ENCODE measurements at places on chromosomes 2 and 18. TPM values are rescaled to one million over a fixed set of nuclear protein-coding genes. Genes with fewer than 3 reads are reported as not detected.

Gene C1QL2
- total RNA-seq = not detected

Gene OR6B2
- not detected for total RNA-seq

GRCh38 chr2:238465487-238466242 lies 38.9 kb downstream of the ASB1 start:
- DNase-seq = no peak
- H3K4me1 ChIP-seq = no peaks in the 10 kb centered on the region
- H3K4me3 ChIP-seq = no peak overlapping the region
- H3K27ac ChIP-seq = no peak overlapping the region

Gene FOXI3
- total RNA-seq = not detected

Gene CXCR4
- total RNA-seq = 23.6 TPM

DNA sequence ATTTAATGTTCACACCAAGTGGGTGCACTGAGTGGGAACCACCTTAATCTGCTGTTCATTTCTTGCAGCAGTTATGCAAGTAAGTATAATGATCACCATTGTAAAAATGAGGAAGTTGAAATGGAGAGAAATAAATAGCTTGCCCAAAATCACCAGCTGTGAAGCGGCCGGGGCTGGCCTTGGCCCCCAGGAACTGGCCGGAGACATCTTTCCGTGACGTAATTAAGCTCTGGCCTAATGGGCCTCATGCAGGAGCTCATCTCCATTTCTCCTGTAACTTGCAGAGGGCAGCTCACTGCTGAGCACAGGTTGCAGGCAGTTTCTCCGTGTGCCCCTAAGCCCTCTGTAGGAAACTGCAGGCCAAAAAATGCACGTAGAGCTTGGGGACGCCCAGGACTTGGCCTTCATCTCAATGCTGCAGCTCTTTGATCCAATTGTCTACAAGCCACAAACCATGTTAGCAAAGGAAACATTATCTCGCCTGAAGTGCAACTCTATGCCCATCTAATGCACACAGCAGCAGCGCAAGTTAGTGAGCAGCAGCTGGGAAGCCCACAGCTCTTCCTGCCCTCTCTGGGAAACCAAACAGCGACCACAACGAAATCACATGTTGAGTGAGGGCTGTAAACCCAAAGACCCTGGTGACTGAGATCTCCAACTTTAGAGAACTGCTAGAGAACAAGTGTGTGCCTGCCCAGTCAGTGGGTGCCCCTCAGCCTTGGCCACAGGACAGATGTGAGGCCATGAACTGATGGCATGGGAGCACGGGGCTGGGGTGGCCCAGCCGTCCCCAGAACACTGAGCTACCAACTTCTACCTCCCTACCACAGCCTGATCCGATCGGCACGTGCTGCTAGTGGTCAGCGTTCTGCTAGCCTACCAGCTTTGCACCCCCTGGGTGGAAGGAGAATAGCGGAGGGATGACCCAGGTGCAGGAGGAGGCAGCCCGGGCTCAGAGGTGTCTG lies 28.8 kb downstream of the APCDD1 start:
- DNase-seq = no peak
- H3K4me1 ChIP-seq = no peaks in the 10 kb centered on the region
- H3K36me3 ChIP-seq = peaks cover 17% of the 10 kb centered on the region

Gene IL36G
- 0.26 TPM for total RNA-seq

Gene RAB6D
- total RNA-seq = 0.09 TPM

GRCh38 chr2:229521576-229521975 lies 192.8 kb downstream of the DNER start:
- no peaks in the 10 kb centered on the region for H3K4me1 ChIP-seq
- H3K27me3 ChIP-seq = no peaks in the 10 kb centered on the region
- DNase-seq = peak; percentile 66
- H3K36me3 ChIP-seq = no peaks in the 10 kb centered on the region

Gene LBX2
- 0.63 TPM for total RNA-seq

- no peak for DNase-seq
- H3K27me3 ChIP-seq = no peaks in the 10 kb centered on the region
- no peaks in the 10 kb centered on the region for H3K36me3 ChIP-seq
- no peak overlapping the region for H3K4me3 ChIP-seq
Observed at GRCh38 chr2:220473611-220474010, 846.2 kb downstream of the SLC4A3 start.

DNA sequence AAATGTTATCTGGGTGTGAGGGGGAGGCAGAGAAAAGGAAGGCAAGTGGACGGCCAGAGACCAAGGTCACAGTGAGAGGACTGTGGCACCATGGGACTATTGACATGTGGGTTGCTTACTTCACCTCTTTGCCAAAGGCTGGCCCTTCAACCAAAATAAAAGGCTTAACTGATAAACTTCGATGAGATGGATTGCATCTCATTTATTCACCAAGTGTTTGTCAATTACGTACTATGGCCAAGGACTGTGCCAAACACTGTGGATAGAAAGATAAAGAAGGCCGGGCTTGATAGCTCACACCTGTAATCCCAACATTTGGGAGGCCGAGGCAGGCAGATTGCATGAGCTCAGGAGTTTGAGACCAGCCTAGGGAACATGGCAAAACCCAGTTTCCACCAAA lies 98.7 kb upstream of the CCBE1 start:
- H3K27me3 ChIP-seq = no peaks in the 10 kb centered on the region
- no peaks in the 10 kb centered on the region for H3K36me3 ChIP-seq
- H3K4me1 ChIP-seq = no peaks in the 10 kb centered on the region
- no peak overlapping the region for H3K4me3 ChIP-seq
- H3K27ac ChIP-seq = no peak overlapping the region
- no peak for DNase-seq

DNA sequence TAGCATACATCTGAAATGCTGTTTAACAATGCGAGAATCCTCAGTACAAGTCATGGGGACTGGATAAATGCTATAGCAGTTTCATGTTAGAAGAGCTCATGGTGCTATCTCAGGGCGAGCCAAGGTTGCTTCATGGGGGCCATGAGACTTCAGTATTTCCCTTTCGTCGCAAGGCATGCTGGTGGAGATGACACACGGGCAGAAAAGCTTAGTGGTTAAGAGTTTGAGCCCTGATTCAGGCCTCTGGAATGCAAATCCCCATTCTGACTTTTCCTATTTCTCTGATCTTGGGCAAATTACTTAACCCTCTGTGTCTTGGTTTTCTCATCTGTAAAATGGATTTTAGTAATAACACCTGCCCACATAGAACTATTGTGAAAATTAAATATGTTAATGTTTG lies 57.4 kb upstream of the EPHA4 start:
- H3K4me1 ChIP-seq = no peaks in the 10 kb centered on the region
- no peaks in the 10 kb centered on the region for H3K27me3 ChIP-seq
- H3K36me3 ChIP-seq = no peaks in the 10 kb centered on the region
- no peak overlapping the region for H3K4me3 ChIP-seq
- DNase-seq = no peak

DNA sequence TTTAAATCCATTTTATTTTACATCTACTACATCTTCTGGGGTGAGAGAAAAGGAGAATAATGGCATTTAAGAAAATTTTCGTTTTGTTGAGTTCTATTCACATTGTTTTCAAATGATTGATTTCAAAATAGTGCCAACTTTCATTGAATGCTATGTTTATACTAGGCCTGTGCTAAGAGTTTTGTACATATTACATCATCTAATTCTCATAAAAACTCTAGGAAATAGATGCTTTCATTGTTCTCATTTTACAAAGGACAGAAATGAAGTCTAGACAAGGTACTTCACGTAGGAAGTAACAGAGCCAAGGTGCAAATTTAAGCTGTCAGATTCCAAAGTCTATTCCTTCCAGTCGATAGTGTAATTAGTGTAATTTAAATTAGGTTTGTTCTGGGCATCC lies 402.8 kb upstream of the UBE2E3 start:
- DNase-seq = no peak
- H3K27ac ChIP-seq = no peak overlapping the region
- H3K27me3 ChIP-seq = no peaks in the 10 kb centered on the region
- H3K4me1 ChIP-seq = no peaks in the 10 kb centered on the region

DNA sequence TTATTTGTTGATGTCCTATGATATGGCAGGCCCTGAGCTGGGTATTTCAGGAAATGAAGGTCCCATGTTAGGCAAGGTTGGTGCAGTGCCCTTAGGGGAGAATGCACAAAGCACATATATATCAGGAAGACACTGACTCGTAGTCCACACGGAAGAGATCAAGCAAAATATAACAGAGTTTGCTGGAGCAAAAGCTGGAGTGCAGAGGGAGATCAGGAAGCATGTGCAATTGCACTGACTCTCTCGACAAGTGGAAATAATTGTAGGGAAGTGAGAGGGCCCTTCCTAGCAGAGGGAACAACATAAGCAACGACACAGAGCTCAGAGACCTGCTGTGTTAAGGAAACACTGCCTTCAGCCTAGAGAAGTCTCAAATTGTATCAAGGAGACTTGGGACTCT lies 4.2 kb downstream of the ZNF385B start:
- no peaks in the 10 kb centered on the region for H3K36me3 ChIP-seq
- DNase-seq = no peak
- no peak overlapping the region for H3K27ac ChIP-seq
- no peaks in the 10 kb centered on the region for H3K27me3 ChIP-seq

DNA sequence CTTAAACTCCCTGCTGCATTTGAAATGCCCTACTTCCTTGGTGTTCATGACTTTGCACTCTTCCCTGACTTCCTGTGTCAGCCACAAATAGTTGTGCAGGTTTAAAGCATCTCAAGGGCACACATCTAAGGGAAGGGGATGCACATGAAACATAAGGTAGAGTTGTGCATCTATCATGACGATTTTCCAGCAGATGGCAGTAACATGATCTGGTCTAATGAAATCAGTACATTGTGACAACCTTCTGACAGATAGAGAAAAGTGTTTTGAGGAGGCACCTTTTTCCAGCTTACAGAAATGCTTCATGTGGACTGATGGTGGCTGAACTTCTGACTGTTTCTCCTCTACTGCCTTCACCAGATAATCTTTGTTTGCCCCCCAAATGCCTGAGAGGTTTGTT lies 238.9 kb downstream of the XIRP2 start:
- H3K27ac ChIP-seq = no peak overlapping the region
- H3K4me1 ChIP-seq = no peaks in the 10 kb centered on the region
- peak; percentile 23 for DNase-seq
- no peak overlapping the region for H3K4me3 ChIP-seq
- H3K27me3 ChIP-seq = no peaks in the 10 kb centered on the region
- no peaks in the 10 kb centered on the region for H3K36me3 ChIP-seq
